ENCODE measurements at places on chromosomes 1 and 21.
A peak's percentile ranks its signal among the peaks of the same experiment; 100 is the strongest.

GRCh38 chr1:213652109-213652508, 335.7 kb upstream of the PROX1 start:
- no peak overlapping the region for H3K4me3 ChIP-seq
- no peak for DNase-seq
- H3K27ac ChIP-seq = no peak overlapping the region
- no peaks in the 10 kb centered on the region for H3K27me3 ChIP-seq
- no peaks in the 10 kb centered on the region for H3K4me1 ChIP-seq

GRCh38 chr1:226551299-226551698, 2.7 kb downstream of the STUM start:
- H3K27me3 ChIP-seq = peaks cover 35% of the 10 kb centered on the region
- peaks cover 14% of the 10 kb centered on the region for H3K4me1 ChIP-seq
- no peak overlapping the region for H3K4me3 ChIP-seq

DNA sequence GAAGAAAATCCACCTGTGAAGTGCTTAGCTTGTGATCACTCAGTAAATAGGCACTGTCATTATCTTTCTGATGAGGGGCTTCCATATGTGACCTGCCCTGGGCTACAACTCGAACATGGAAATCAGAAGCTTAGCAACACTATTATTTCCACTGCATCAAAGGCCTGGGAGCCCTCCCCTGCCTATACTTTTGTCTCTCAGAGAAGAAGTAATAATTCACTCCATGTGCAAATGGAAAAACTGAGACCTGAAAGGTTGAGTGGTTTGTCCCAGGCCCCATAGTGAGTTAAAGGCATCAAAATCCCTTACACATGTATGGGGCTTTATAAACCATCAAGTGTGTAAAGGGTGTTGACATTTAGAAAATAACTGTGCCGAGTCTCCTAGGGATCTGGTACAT, 20.9 kb downstream of the SOX13 start:
- no peak overlapping the region for H3K4me3 ChIP-seq
- H3K36me3 ChIP-seq = no peaks in the 10 kb centered on the region
- peak overlapping the region; percentile 6 for H3K27ac ChIP-seq
- no peak for DNase-seq
- H3K27me3 ChIP-seq = no peaks in the 10 kb centered on the region
- H3K4me1 ChIP-seq = peaks cover 14% of the 10 kb centered on the region

- no peaks in the 10 kb centered on the region for H3K4me1 ChIP-seq
- H3K27me3 ChIP-seq = no peaks in the 10 kb centered on the region
- H3K27ac ChIP-seq = no peak overlapping the region
- no peak for DNase-seq
- no peak overlapping the region for H3K4me3 ChIP-seq
Observed at GRCh38 chr1:232302376-232303221, 327.3 kb downstream of the SIPA1L2 start.

Data from trophoblast cell (in vitro differentiated cells and primary cell).